Spinal cord (tissue), 10 donors: ENCODE measurements at places on chromosomes 1 and 21.
A peak's percentile ranks its signal among the peaks of the same experiment; 100 is the strongest.

- no peak for DNase-seq
Measured at GRCh38 chr1:15500184-15501178, 23.5 kb downstream of the CASP9 start.

DNA sequence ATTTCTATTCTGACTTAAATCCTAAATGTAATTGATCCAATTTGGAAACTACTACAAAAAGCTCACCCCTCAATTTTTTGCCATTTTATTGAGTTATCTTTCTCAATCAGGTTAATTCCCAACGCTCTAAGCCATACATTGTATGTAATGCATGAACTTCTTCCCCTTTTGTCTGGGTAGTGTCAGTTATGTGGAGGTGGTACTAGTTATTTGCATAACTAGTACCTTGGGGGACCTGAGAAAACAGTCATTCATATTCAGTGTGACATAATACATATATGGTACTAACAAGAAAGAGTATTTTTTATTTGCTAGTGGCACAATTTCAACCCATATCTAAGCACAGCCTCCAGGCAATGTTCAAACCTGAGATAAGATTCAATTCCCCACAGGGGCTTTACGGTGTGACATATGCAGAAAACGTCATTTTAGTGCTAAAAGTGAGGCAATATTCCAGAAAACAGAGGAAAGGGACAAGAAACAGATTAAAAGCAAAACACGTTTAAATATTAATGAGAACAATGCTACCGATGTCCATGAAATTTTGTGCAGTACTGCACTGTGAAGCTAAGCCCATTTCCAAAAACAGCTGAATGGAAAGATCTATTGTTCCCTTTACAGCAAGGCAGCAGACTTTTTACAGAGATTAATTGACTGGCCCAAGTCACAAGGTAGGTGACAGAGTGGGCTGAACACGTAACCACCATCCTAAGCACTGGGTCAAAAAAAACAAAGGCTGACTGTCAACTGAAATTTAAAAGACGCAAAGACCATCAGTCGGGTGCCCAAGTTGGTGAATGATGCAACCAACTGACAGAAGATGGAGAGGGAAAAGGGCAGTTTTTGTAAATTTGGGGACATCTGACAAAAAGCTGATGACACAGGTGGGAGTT is 1.4 kb downstream of the HLCS start:
- no peak for DNase-seq

- peak; percentile 81 for DNase-seq
Measured at GRCh38 chr1:6245869-6246496, 2.0 kb downstream of the HES3 start.

DNA sequence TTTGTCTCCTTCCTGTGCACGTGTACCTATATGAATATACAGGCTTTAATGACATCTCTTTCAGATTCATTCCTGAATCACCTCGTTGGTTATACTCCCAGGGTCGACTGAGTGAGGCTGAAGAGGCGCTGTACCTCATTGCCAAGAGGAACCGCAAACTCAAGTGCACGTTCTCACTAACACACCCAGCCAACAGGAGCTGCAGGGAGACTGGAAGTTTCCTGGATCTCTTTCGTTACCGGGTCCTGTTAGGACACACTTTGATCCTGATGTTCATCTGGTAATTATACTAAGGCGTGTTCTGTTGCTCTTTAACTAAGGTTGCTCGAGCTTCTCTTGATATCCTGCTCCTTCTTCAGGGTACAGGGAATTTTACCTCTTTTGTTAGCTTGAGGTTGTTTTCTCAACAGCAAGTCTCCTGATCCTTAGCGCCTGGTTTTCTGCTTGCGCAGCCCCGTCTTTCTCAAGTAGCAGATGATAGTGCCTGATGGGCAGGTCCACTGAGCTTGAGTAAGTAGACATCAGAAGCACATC is 55.1 kb downstream of the SLC22A15 start:
- DNase-seq, result no peak

- no peak for DNase-seq
Measured at GRCh38 chr1:36729716-36730510, 247.2 kb upstream of the CSF3R start.

DNA sequence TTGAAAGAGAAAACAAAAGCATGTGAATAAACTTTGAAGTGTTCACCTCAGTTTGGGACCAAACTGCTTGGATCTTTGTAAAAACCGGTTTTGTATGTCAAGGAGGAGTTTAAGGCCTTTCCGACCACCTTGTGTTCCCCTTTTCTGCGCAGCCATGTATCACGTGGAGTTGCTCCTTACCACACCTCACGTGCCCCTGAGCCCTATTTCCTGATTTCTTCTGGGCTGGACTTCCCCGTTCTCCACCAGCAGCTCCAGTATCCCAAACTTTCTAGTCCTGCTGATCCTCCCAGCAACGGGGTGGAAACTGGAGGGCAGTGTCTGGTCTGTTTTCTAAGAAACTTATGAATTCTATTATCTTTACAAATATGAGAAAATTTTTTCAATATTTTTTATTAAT is 1.6 kb upstream of the SH3D21 start:
- no peak for DNase-seq

- DNase-seq, result no peak
Measured at GRCh38 chr1:41467673-41468072, 16.8 kb downstream of the EDN2 start.

GRCh38 chr1:116852910-116853309 is 56.8 kb upstream of the PTGFRN start:
- no peak for DNase-seq

GRCh38 chr1:92657701-92658100 is 127.2 kb downstream of the EVI5 start:
- DNase-seq, result no peak
